ENCODE measurements at places on chromosomes 6 and 20.
A peak's percentile ranks its signal among the peaks of the same experiment; 100 is the strongest.

DNA sequence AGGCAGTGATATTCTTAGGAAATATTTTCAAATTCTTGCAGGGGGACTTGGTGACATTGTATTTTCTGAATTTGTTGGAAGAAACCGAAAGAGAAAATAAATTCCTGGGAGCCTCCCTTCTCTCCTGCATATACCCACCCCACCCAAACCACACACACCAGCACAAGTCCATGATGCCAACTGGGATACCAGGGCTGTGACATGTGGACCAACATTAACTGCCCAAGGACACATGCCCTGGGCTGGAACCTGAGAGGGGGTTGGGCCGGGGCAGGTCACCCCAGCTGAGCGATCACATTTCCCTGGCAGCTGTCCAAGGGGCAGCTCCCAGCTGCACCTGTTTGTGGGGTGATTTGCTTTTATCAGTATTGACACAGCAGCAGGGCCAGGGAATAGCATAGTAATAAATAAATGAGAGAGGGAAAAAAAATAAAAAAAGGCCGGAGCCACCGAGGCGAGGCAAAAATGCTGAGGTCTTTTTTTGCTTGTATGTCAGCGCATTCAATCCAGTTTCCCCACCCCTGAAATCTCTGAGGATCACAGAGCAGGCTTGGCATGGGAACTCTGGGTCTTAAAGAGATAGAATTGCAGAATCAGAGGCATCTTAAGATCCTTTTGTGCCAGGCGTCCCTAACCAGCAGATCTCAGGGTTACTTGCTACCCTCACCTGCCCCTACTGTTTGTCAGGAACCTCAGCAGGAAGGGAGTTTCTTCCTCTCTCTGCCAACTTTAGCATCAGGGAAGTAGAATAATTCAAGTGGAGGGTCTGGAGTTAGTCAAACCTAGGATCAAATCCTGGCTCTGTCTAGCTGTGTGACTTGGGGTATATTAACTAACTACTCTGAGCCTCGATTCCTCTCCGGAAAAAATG is 66.5 kb upstream of the PIM1 start:
- DNase-seq, result peak; percentile 2

GRCh38 chr6:43896329-43897255 is 126.6 kb downstream of the VEGFA start:
- no peak for DNase-seq

DNA sequence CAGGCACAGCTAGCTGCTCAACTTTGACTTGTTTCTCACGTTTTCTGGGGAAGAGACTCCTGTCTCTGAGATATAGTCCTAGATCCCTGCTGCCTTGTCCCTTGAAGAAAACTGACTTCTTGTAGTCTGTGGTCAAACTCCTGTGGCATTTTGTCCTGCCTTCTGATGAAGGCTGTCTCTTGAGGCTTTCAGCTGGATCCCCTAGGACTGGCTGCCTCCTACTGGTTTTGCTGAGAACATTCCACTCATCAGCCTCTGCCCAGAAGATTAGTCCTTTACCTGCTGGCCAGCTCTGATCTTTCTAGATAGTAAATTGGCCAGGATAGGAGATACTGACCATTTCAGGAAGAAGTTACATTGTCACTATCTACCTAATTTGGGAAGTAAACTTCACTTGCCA is 71.9 kb upstream of the CNR1 start:
- DNase-seq, result no peak

DNA sequence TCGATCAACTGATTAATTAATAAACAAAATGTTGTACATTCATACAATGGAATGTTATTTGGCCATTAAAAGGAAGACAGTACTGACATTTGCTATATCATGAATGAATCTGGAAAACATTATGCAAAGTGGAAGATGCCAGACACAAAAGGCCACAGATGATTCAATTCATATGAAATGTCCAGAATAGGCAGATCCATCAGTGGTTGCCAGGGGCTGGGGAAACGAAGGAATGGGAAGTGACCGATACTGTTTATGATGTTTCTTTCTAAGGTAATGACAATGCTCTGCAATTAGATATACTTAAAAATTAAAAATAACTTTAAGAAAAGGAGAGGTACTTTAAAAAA is 37.2 kb downstream of the ELOVL5 start:
- DNase-seq, result no peak

GRCh38 chr20:13644010-13644409 is 5.3 kb upstream of the TASP1 start:
- no peak for DNase-seq

- DNase-seq, result no peak
Observed at GRCh38 chr20:42074944-42075343, 456.8 kb upstream of the CHD6 start.
